Astrocyte of the spinal cord (primary cell): ENCODE measurements at places on chromosomes 16 and 17.

GRCh38 chr17:14161419-14161818 lies 75.2 kb downstream of the CDRT15 start:
- no peak for DNase-seq

DNA sequence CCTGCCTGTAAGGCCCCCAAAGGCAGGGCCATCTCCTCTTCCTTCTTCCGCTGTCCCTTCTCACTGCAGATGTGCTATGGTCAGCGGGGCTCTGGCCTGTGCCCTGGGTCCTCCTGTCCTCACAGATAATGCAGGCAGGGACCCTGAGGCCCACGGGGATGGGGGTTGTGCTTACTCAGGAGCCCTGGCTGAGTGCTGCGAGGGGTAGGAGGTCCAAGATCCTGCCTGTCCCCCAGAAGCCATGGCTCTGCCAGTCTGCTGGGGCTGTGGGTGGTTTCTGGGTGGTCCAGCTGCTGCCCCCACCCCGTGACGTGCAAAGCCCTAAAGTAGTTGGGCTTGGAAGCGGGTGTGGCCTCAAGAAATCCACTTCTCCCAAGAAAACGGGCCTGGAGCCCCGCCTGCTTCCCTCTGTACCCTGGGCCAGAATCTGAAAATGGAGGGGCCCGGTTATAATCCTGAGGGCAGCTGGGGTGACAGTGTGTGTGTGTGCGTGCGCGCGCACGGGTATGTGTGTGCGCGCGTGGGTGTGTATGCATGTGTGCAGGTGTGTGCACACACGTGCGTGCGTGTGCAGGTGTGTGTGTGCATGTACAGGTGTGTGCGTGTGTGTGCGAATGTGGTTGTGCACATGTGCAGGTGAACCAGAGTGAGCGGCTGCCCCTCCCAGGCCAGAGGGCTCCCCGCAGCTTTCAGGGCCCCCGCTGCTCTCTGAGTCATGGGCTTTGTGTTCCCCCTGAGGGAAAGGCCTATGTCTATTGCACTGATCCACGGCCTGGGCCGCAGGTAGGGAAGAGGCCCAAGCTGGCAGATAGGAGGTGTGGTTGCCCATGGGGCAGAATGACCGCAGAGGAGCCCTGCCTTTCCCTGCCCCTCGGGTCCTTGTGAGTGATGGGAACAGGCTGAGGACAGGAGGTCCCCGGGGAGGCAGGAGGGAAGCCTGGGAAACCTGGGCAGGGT lies 13.8 kb downstream of the SPNS2 start:
- no peak for DNase-seq

GRCh38 chr16:59173408-59173831 lies 439.3 kb upstream of the GOT2 start:
- DNase-seq, result no peak

GRCh38 chr17:40063901-40064531 lies 1.3 kb downstream of the THRA start:
- no peak for DNase-seq

- DNase-seq, result no peak
Observed at GRCh38 chr17:65218261-65218660, 81.1 kb downstream of the RGS9 start.

DNA sequence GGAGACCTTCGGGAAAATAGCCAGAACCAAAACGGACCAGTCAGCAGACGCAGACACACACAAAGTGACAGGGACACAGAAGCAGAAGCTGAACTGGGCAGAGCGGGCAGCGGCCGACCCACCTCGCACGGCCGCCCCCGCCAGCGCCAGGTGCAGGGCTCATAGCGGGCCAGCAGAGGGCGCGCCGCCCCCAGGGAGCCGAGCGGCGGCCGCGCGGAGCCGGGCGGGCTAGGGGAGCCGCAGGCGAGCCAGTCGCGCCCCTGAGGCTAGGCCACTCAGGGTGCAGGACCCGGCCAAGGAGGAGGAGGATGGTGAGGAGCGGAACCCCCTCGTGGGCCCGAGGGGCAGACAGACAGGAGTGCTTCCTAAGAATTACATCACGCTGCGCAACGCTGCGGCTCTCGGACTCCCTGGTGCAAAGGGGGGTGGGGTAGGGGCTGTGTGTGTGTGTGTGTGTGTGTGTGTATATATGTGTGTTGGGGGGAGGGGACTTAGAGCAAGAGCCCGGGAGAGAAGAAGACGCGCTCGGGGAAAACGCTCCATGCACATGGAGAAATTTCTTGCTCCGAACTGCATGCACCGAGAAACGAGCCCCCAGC lies 913 bp upstream of the NOG start:
- peak; percentile 42 for DNase-seq

DNA sequence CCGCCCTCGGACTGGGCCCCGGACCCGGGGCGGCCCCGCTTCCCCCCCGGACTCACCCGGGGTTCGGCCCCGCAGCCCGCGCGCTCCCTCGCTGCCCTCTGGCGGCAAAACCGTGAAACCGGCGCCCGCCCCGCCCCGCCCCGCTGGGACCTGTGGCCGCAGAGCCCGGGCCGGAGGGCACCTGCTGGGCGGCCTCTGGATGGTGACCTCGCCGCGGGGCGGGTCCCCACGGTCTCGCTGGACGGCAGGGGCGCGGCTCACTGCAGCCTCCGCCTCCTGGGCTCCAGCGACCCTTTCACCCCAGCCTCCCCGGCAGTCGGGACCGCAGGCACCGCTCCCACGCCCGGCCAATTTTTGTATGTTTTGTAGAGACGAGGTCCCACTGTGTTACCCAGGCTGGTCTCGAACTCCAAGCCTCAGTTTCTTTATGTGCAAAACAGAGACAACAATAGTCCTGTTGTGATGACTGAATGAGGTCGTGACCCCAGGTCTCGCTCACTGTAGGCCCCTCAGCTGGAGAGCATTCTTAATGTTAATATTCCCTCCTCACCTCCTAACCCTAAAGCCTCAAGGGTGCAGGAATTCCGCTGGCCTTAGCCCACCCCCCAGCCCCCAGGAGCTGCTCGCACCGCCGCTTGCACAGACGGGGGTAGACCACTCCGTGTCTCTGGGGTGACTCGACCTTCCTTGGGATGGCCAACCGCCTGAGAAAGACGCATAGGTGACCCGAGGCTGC lies 33.7 kb upstream of the RPH3AL start:
- DNase-seq, result peak; percentile 13

GRCh38 chr16:73159296-73159695 lies 111.4 kb upstream of the ZFHX3 start:
- no peak for DNase-seq

DNA sequence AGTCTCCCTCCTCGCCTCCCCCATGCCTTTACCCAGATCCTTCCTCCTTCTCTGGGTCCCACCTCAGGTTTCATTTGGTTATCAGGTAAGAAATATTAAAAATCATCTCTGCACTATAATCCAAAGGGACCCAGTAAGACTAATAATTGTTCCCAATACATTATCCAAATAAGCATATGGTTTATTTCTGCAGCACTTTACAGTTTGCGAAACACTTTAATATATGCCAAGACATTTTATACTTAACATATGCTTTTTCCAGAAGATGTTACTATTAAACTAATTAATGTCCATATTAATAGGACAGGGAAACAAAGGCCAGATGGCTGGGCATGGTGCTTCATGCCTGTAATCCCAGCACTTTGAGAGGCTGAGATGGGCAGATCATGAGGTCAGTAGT lies 33.3 kb downstream of the CD300LF start:
- DNase-seq, result no peak

GRCh38 chr16:21324267-21324666 lies 46.2 kb upstream of the CRYM start:
- no peak for DNase-seq

DNA sequence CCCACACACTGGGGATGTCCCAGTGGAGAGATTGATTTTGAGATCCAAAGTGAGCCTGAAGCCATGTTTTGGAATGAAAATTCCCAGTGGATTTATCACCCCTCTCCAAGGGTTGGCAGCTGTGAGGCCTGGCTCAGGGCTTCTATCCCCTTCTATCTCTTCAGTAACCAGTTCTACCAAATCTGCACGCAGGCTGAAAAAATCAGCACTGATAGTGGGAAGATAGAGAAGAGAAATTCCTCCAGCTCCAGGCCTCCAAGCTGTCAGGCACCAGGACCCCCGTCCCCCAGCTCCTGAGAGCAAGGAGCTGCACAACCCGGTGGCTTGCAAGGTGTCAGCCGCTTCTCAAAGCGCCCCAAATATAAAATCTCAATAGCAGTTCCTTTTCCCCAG lies 1.0 kb downstream of the FLOT2 start:
- DNase-seq, result no peak

DNA sequence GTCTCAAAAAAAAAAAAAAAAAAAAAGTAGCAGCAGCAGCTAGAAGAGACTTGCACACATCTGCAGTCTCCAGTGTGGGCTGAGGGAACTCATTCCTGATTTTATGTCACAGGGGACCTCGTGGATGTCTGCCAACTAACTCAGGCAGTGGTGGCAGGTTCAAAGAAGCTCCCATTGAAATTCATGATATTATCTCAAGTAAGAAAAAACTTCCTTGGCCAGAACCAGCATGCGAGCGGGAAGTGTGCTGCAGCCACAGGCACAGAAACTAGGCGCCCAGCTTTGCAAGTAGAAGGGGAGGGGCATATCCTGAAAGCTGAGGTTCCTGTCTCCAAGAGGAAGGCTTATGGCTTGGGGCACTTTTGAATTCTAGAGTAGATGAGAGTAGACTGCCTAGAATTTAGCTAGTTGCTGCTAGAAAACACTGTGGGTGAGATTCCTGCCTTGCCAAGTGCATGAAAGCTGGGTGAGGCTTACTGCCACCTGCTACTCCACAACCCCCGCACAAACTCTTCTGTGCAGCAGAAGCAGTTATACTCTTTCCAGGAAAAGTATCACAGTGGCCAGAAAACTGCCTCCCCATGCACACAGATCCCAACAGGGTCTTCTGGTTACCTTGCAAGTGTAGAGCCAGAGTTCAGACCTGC lies 603.8 kb upstream of the CA10 start:
- DNase-seq, result no peak

DNA sequence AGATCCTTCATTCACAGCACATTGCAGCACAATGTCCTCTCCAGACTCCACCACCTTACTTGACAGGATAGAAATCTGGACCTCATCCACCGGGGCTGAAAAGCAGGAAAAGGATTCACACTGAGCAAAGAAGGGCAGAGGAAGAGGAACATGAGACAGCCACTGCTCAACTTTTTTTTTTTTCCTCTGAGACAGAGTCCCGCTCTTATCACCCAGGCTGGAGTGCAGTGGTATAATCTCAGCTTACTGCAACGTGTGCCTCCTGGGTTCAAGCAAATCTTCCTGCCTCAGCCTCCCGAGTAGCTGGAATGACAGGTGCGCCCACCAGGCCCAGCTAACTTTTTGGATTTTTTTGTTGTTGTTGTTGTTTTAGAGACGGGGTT lies 34.4 kb downstream of the PECAM1 start:
- DNase-seq, result no peak

- DNase-seq, result no peak
Observed at GRCh38 chr17:28533091-28533807, 19.2 kb downstream of the UNC119 start.

DNA sequence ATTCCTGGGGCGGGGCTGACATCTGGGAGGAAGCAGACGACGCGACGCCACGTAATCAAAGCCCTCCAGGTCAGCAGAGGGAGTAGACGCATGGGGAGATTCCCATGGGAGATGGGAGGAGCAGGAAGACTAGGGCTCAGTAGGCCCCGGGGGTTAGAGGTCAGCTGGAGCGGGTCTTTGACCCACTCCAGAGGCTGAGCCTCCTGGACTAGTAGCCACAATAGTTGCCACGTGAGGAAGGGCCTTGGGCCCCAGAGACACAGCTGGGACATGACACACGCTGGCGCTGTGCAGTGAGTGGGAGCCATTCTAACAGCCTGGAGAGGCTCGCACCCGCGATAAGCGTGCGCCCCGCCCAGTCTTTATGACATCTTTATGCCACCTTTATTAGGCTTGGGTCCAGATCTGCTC lies 95.7 kb upstream of the AMZ2 start:
- DNase-seq, result no peak

- no peak for DNase-seq
Observed at GRCh38 chr16:1146409-1146808, 6.5 kb upstream of the CACNA1H start.

- DNase-seq, result peak; percentile 8
Observed at GRCh38 chr16:12896562-12896961, 4.8 kb upstream of the SHISA9 start.

DNA sequence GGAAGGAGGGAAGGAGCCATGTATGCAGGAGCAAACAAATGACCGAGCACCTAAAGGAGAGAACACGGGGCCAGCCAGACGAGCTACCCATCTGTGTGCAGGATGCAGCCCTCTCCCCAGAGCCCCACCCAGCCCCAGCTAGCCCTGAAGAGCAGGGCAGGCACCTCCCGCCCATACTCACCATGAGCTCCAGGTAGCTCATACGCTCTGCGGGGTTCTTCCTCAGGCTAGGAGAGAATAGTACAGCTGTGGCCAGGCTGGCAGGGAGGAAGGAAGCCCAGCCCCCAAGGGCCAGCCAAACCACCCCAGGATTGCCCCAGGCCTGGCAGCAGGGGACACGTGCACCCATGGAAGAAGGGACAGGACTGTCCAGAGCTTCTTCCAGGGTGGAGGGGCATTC lies 81.9 kb downstream of the KCNJ18 start:
- DNase-seq, result no peak

- DNase-seq, result no peak
Observed at GRCh38 chr17:72512649-72513556, 392.1 kb downstream of the SOX9 start.

- DNase-seq, result no peak
Observed at GRCh38 chr16:88835383-88835782, 21.4 kb downstream of the GALNS start.

- peak; percentile 38 for DNase-seq
Observed at GRCh38 chr16:83215406-83216001, 588.7 kb downstream of the CDH13 start.

DNA sequence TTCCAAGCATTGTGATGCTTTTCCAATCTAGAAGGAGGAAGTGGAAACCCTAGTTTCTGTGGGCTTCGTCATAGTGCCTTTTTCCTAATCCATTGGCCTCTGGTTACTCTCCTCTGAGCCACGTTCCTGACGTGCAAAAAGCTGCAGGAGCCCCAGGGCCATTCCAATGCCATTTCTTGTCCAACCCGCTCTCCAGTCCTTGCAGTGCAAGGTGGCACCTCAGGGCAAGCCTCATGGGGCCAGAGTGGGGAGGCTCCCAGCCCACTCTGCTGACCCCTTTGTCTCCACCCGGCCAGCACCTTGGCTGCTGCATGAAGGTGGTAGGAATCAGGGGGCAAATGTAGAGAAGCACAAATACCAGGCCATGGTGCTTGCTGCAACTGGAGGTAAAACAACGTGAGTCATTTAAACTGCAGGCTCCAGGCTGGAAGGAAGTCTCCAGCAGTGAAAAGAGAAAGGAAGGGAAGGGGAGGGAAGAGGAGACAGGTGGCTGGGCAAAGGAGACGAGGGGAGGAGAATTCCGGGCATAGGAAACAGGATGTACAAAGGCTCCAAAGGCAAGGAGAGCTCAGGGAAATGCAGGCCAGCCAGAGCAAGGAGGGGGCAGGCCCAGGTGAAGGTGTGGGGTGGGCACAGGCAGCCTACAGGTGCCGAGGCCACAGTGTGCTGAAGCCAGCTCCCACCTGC lies 168.2 kb upstream of the TNRC6C start:
- DNase-seq, result no peak

DNA sequence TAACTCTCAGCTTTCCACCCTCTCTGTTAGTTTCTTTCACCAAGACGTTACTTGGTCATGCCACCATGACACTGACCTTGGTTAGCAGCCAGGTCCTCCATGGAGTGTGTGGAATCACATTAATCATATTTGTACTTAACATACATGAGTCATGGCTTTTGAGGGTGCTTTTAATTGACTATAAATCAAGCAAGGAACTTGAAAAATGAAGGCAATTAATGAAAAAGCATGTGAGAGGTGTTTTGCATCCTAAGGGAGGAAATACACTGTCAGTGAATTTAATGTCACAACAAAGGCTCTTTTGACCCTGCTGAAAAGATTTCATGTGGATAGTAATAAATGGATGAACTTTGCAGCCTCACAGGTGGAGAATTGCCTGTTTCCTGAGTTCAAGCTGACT lies 240.7 kb downstream of the CDH13 start:
- DNase-seq, result no peak

GRCh38 chr16:64925166-64925565 lies 196.7 kb downstream of the CDH11 start:
- no peak for DNase-seq
